ENCODE measurements at places on chromosomes 4 and X.

DNA sequence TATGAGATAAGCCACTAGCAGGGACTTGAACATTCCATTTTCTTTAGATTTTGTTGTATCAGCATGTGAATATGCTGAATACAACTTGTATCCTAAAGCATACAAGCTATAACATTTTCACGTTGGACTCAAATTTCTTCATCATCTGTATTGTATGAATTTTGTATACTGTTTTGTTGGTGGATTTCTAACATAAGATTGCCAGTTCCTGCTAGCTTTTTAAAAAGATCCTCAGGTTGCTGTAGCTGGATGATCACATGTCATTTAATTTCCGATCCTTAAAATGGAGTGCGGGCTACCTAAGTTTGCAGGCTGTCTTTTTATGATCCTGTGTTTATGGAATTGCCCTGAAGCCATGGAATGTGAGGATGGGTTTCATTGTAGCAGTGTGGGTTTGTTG is 6.9 kb downstream of the PDLIM5 start:
- no peak for DNase-seq

GRCh38 chr4:68905598-68905938 is 46.0 kb downstream of the UGT2A3 start:
- DNase-seq: no peak

DNA sequence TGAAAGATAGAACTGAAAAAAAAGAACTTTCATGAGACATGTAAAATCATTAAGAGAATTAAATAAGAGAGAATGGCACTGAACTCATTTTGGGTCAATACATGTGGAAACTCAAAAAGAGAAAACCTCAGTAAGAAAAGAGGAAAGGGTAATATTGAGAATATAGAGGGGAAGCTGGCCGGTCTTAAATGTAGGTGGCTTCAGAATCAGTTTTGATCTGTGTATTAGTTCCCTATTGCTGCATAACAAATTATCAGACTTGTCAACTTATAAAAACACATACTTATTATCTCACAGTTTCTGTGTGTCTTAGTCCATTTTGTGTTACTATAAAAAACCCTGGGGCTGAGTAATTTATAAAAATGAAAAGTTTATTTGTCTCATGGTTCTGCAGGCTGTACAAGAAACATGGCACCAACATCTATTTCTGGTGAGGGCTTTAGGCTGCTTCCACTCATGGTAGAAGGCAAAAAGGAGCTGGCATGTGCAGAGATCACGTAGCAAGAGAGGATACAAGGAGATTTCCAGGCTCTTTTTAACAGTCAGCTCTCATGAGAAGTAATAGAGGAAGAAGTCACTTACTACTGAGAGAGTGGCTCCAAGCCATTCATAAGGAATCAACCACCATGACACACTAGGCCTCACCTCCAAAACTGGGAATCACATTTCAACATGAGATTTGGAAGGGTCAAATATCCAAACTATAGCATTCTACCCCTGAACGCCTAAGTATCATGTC is 29.6 kb downstream of the SATL1 start:
- DNase-seq: no peak

GRCh38 chr4:166846939-166847338 is 387.4 kb downstream of the SPOCK3 start:
- DNase-seq: no peak

GRCh38 chr4:47686294-47686872 is 151.5 kb downstream of the CORIN start:
- DNase-seq: peak; percentile 53

GRCh38 chr4:158936238-158936637 is 166.6 kb upstream of the RAPGEF2 start:
- no peak for DNase-seq

- DNase-seq: no peak
These were observed 40.2 kb upstream of the PPP2R3B start for GRCh38 chrX:426881-427280.

DNA sequence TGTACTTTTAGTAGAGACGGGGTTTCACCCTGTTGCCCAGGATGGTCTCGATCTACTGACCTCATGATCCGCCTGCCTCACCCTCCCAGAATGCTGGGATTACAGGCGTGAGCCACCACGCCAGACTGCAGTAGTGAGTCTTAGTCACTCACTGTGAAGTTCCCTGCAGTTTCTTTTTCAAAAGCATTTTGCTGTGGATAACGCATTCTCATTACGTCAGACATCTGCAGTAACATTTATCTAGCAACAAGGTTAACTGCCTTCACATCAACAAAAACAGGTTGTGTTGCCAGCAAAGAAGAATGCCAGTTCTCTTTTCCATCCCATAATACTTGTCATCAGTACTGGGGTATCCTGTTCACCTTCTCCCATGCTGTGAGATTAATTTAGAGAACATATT is 164.6 kb downstream of the DHRSX start:
- no peak for DNase-seq

DNA sequence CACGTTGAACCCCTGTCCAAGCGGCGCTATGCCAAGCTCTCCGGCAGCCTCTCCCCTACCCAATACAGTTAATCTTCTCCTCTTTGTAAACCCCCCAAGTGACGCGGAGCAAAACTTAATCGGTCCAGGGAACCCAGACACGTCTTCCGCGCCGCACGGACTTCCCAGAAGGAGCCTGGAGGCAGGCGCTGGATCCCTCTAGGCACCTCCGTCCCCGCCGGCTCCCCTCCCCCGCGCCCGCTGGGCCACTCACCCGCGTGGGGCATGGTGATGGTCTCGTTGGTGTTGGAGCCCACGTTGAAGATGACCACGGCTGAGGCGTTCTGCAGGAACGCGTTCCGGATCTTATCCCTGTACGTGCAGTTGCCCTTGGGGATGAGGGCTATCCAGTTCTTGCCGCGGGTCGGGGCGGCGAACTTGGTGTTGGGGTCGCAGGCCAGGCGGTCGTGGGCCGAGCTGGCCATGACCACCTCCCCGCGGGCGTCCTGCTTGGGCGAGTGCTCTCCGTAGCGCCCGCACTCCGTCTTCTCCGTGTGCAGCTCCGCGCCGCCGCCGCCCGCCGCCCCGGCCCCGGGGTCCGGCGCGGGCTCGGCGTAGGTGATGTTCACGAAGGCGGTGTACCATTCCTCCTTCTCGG is 1.1 kb downstream of the RNF150 start:
- no peak for DNase-seq

GRCh38 chr4:76210452-76210851 is 3.2 kb downstream of the SCARB2 start:
- no peak for DNase-seq

DNA sequence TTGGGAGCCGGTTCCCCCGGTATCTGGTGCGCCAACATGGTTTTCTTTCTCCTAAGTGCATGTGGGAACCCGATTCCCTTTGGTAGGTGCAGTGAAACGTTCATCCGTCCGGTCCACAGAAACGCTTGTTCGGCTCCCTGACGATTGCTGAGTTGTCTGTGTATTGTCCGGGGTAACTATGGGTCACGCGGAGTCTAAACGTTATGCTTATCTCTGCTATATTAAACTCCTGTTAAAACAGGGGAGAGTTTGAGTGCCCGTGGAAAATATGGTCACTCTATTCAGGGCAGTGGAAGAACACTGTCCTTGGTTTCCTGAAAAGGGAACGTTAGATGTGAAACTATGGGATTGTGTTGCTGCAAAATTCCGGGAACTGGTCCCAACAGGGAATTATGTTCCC is 32.4 kb upstream of the MGST2 start:
- DNase-seq: no peak

DNA sequence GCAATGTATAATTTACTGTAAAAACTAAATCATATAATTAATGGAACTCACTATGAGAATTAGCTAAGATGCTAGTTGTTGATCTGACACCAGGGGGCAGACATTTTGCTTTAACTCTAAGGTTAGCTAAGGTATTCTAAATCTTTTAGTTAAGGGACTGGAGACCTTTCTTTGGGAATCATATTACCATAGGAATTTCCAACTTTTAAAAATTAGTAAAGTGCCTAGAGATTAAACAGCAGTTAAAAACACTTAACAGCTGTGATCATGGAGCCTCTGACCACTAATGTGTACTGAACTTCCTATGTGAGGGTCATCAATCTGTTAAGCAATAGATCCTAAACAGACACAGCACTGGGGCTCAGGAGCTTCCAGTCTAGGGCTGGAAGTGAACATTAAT is 226.6 kb downstream of the NSUN7 start:
- no peak for DNase-seq

DNA sequence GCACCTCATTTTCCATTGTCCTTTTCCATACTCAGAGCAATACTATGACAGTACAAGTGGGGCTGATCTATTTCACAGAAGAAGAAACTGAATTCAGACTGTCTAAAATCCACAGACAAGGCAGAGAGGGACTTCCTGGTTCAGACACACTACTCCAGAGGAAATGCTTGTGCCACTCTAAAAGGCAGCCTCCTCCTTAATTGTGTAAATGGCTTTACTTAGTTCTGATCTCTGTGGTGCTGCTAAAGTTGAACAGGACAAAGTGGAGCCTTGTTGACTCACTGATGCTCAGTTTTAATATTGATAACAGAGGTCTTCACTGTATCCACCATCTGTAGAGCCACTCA is 122.4 kb downstream of the KIT start:
- DNase-seq: no peak

DNA sequence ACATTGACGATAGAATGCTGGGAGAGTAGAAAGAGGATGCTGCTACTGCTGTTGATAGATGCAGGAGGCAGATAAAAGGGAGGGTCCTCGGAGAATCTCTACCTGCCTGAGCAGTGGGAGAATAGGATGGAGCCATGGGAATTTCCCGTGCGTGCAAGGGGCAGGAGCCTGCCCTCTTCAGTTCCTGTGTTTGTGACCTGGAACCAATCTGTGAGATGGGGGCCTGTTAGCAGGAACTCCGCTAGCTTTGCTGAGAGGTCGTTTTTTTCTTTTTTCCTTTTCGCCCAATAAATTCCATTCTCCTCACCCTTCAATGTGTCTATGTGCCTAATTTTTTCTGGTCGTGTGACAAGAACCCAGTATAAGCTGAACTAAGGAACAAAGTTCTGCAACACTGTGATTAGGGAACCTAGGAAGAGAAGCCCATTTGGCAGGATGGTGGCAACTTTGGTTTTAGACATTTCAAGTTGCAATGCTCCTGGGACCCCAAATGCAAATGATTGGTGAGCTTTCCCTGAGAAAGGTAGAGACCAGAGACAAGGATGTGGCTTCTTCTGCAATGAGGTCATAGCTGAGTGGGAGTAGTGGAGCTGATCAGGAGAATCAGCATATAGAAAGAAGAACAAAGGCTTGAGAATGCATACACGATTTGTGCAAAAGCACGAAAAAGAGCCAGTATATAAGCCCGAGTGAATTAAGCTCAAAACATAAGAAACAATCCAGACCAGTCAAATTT is 23.9 kb downstream of the SLC39A8 start:
- DNase-seq: no peak

DNA sequence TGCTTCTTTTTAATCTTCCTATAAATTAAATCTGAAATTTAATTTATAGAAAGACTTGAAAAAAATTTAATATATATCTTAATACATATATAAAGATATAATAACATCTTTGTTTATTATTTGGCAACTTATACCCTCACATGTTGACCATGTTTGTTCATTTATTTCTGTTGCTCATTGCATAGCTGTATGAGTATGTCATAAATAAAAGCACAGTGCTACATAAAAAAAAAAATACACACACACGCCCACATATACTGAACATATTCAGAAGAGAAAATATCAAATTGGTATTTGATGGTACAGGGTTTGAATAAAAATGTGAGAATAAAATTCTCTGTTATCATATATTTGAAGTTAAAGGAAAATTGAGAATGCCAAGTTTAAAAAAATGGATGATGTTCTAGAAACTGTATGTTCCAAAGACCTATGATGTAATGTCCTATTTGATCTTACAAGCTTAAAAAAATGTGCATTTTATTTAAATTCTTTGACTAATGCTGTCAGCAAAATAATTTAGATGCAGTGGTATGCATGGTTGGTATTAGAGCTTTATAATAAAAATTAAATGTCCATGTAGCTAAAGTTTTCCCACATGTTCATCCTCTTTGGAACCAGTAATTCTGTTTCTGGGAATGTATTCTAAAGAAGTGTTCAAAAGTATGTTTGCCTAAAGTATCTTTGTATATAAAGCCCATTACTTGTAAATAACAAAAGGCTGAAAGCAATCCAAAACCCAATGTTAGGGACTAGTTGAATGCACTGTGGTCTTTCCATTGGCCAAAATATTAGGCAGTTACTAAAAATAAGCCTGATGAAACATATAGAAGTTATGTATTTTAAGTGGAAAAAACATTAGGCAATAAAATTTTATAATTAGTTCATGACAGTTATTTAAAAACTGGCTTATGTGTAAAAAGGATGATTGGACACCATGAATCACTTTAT is 12.9 kb downstream of the TMEM184C start:
- DNase-seq: no peak

GRCh38 chrX:106802063-106802387 is 448 bp upstream of the TBC1D8B start:
- no peak for DNase-seq

DNA sequence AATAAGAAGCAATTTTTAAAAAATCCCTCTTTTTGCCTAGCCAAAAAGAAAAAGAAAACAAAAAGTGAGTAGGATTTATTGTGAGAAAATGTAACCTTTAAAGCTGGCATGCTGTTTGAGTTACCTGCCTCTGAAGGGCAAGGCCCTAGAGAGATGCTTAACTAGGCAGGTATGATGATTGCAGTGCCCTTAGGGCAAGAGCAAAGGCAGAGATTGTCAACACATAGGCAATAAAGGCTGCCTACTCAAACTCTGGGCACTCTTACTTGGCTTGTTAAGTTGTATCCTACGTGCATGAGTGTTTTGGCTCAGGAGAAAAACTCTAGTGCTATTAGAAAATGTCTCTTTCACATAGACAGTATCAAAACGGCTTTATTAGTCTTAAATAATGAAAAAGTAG is 306.0 kb downstream of the RPA4 start:
- DNase-seq: no peak

GRCh38 chr4:186260117-186260503 is 5.9 kb upstream of the F11 start:
- DNase-seq: no peak

DNA sequence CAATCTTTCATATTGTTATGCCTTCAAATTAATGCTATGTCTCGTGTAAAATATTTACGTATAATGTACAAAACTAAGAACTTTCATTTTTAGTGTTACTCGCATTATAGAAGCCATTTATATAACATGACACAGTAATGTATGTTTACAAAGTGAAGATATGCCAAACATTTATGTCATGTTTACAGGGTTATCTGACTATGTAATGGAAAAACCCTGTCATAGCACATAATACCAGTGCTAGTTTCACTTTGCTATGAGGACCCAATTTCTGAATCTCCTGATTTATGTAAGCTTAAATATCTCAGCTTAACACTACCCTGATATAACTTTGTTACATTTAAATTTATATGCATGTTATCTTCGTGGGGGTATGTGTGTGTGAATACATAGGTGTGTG is 233.1 kb downstream of the FAT4 start:
- no peak for DNase-seq

- DNase-seq: no peak
These were observed 54.5 kb downstream of the HTRA3 start for GRCh38 chr4:8323947-8324555.

GRCh38 chr4:6228158-6229067 is 28.1 kb upstream of the JAKMIP1 start:
- no peak for DNase-seq
